CD4-positive, alpha-beta T cell treated with Interleukin-15 for 4 hours (primary cell): ENCODE measurements at places on chromosomes 4 and X.

- DNase-seq: no peak
These were observed 69.3 kb upstream of the UGT2B7 start for GRCh38 chr4:69026974-69027373.

DNA sequence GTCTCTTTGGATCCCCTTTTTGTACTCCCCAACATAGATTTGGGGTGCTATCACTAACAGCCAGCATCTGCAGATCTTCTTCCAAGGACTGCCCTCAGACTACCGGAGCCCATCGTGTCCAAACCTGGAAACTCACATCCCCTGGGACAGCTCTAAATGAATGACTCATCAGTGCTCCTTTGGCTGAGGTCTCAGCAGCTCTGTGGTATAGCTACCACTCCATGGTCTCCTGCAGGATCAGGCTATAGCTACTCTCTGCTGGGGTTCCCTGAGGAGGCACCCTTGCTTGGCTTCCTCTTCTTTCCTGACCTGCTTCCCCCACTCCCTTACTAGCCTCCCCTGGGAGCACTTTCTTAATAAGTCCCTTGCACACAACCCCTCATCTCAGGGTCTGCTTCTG lies 97.5 kb upstream of the PRPS2 start:
- no peak for DNase-seq

GRCh38 chr4:184728858-184729257 lies 5.0 kb downstream of the CENPU start:
- DNase-seq: no peak

- no peak for DNase-seq
These were observed 80.3 kb downstream of the GPC4 start for GRCh38 chrX:133335027-133335426.

GRCh38 chr4:31234494-31234893 lies 514.3 kb downstream of the PCDH7 start:
- DNase-seq: no peak
